Activated CD8-positive, alpha-beta memory T cell treated with anti-CD3 and anti-CD28 coated beads, Interleukin-2, amount 50 U/mL, for 48 hours (primary cell): ENCODE measurements at places on chromosomes 4 and X.

DNA sequence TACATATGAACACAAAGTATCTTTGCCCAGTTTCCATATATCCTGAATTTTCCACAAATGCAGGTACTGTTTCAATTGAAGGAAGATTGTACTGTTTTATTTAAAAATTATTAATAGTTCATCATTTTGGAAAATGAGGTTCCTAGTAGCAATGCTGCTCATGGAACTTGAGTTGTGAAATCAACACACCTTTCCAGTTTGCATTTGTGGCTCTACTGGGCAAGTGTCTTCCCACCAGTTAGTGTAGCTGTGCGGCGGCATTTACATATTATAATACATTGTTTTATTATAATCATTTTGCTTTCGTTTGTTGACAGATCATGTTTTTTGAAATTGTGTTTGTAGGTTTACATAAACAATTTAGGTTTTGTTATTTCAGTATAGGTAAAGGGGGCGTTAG lies 2.0 kb upstream of the DDX3X start:
- no peak for DNase-seq

- no peak for DNase-seq
These were observed 136.6 kb downstream of the PDGFRA start for GRCh38 chr4:54365691-54366090.

DNA sequence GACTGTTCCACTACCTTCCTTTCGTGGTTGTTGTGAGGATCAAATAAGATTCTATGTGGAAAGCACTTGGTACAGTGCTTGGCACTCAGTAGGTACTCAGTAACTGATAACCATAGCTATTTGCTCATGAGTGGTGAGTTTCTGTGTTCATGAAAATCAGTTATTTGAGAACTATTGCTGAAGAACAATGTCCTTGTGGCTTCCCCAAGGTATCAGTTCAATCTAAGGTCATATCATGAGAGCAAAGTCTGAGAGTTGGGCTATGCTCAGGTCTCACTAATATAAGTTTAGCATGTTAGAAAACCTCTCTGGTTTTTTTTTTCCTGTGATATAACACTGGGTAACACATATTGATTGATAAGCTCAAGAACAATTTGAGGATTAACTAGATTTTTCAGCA lies 147.8 kb downstream of the GRIA3 start:
- no peak for DNase-seq

DNA sequence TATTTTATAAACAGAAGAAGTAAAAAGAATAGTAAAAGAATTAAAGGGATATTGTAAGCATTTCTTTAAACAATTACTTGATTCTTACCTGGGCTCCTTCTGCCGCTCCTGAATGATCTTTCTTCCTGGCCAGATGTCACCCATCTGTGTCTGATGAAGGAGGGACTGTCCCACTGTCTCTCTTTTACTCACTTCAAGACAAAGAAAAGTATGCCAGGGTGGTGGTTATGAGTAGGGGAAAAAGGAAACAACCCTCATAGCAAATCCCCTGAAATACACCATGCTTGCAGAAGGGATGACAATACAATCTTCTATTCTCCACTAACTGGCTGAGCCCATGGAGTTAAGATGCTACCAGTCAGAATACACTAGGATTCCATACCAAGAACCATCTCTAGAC lies 31.1 kb downstream of the SYTL4 start:
- DNase-seq = no peak

- no peak for DNase-seq
These were observed 6.3 kb upstream of the ACE2 start for GRCh38 chrX:15607067-15607466.

DNA sequence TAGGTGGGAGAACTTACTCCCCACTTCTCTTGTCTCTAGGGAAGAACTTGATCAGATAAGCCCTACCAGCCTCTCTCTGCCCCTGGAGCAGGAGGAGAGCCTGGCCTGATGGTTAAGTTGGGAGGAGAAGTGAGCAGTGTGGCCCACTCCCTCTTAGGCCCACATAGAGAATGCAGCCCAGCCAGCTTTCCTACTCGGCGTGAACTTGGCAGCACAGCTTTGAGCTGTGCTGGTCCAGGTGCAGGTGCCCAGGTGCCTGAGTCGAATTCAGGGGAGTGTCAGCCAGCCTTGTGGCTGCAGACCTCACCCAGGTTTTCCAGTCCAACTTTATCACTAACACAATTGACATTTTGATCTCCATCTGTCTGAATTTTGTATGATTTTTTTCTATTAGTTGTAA lies 77.6 kb upstream of the PAQR3 start:
- no peak for DNase-seq

- no peak for DNase-seq
These were observed 78.8 kb downstream of the DMD start for GRCh38 chrX:33132569-33132968.

GRCh38 chr4:70577220-70577927 lies 14.7 kb upstream of the AMBN start:
- no peak for DNase-seq
